Left colon (tissue), 2 donors: ENCODE measurements at places on chromosomes 4 and X.

DNA sequence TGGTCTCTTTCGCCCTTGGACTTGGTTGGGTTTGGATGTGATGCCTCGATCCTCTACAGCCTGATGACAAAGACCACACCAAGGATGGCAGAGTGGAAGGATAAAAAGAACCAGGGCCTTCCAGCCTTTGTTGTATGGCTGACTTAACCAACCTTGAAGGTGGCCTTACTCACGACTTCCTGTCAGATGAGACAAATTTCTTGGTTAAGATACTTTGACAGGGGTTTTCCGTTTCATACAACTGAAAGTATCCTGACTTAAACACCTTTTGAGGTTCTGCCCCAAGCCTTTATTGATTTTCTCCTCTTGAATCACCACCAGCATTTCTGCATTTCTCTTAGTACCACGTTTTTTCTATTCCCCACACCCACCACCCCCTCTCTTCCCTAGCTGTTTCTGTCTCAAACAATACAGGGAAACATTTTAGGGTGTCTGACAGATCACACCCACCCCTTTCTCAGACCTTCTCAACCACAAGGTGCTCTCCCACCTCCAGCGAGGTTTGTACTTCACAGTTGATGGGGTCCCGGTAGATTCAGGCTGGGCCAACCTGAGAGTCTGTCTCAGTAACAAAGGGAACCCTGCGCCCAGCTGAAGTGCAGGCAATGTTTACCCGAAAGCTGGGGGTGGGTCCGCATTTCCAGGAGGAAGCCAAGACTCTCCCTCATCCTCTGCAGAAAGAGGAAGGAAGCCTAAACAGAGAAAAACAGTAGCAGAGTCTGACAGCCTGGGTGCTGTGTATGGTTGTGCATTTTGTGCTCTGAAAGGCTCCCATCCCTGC lies 5.0 kb upstream of the TSPAN5 start:
- no peak for DNase-seq

DNA sequence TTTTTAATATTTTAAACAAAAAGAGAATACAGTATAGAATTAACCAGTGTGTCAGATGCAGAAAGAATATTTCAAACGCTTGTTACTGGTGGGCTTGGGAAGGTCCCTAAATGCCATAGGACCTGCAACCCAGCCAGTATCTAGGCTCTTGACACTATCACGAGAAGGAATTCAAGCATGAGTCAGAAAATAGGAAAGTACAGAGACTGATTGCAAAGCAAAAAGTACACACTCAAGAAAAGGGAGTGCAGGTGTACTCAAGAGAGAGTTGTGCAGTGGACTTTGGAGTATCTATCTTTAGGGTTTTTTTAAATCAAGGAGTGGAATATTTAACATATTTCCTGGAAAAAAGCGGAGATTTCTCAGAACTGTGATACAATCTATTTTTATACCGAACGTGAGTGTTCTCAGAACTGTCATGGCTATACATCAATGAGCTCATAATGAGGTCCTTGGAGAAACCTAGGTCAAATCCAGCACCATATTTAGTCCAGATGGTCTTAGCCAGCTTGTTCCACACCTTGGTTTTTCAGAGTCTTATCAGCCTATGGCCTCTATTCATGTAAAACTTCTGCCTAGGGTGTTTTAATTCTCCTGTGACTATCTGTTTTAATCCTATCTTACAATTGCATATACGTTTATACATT lies 291.8 kb upstream of the FAT4 start:
- no peak for DNase-seq

GRCh38 chrX:110153244-110153643 lies 150.3 kb downstream of the TMEM164 start:
- no peak for DNase-seq

DNA sequence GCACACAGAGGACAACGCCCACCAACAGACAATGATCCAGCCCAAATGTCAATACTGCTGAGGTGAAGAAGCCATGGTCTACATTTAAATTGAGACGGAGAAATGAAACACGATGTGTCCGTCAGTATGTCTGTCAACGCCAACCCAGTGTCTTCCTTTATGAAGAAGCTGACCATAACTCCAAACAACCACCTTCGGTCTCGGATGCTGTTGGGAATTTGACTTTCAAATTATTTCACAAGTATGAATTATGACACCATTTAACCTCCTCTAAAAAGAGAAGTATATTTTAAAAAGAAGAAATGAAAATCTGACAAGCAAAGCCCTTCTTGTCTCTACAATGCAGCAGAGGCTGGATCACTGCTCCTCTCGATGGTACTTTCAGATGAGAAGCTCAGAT lies 123.7 kb upstream of the MAP3K15 start:
- no peak for DNase-seq

- no peak for DNase-seq
These were observed 29.9 kb downstream of the USP53 start for GRCh38 chr4:119242417-119242816.

DNA sequence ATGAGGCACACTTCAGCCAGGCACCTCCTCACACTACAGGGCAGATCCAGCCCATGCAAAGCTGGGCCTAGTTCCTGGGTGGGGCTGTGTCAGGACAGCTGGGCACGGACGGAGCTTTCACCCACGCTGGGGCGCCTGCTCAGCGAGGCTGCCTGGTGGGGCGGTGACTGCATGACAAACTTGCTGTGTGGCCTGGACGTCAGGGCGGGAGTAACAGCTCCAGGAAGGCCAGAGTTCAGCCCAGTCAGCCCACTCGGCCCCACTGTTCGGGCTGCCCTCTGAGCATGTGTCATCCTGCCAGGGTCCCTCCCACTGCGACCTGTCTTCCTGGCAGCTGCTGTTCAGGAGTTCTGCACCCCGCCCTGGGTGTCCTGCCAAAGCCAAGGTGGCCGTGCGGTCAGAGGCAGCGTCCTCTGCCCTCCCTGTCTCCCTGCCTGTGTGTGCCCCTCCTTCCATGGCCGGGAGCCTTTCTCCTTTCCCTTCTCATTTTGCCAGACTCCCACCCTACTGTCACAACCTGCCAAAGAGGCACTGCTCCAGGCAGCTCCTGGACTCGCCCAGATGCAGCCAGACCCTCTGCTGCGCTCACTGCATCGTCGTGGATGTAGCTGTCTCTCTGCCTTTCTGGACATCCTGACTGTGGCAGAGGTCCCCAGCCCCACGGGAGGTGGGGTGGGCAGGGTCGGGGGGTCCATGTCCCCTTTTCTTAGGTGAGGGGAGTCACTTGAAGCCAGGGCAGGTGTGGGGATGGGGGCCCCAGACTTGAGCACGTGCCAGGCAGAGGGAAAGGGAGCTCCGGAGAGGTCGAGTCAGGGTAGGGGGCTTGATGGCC lies 33.0 kb upstream of the KIAA0232 start:
- DNase-seq: peak; percentile 97

DNA sequence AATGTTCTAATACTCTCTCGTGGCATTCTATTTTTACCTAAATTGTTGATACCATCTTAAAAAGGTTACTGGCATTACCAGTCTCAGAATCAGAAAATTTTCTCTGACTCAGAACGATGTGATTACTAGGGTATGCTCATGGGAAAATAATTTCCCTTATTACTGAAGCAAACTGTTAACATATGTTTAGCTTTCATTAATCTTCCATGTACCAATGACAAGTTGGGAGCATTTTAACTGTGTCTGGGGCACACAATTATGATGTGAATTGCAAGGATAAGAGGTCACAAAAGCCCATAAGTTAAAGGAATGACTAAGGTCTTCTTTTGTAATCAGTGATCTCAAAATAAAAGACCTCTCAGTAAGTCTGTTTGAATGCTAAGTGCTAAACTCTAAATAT lies 1254.6 kb downstream of the PCDH18 start:
- DNase-seq: no peak

DNA sequence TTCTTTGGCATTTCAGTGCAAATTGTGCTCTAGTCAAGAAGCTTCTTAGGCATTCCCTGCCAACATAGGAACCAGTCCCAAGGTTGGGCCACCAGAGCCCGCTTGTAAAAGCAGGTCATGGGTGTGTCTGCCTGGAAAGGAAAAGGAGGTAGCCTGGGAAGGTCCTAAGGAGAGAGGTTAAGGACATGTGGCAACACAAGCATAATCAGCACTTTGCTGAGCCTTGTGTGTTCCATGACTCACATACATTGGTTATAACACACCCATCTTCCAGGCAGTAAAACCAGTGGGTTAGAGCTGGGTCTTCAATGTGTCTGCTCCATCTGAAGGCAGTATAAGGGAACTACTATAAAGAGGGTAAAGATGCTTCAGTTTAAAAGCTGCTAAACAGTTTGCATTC lies 165.0 kb downstream of the FHIP1A start:
- peak; percentile 85 for DNase-seq

- DNase-seq: no peak
These were observed 480.4 kb downstream of the TRIML1 start for GRCh38 chr4:188619456-188620149.

GRCh38 chr4:17544831-17545234 lies 29.9 kb downstream of the CLRN2 start:
- no peak for DNase-seq

DNA sequence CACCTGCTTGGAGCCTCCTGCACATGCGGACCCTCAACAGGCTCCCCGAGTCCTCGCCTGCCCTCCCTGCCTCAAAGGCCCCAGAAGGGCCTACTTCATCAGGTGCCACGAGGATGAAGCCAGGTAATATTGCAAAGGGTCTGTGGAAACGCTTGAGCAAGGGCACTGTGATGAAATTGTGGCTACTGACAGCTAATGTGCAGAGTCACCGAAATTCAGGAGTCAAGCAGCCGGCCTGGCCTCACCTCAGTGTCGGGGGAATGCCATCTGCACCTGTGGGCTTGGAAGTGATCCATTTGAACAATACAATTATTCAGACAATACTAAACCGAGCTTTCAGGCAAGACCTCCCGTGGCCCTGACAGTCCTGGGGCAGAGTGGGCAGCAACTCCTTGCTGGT lies 3.1 kb upstream of the FGFR3 start:
- no peak for DNase-seq

DNA sequence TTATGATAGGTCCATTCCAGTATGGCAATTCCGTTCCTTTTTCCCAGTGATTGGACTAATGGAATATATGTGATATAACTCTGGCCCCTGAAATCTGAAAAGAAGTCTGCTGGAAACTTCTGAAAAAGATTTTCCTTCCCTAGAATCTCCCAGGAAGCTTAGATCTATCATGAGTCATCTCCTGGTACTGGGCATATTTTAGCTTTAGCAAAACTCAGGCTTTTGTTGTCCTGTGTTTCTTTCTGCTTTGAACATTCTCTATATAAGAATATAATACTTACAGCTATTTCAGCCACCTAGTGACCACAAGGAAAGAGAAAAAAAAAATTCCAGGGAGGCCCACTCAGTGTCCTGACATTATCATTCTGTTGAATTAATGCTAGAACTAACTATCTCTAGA lies 597.2 kb upstream of the GRIA3 start:
- no peak for DNase-seq

- peak; percentile 45 for DNase-seq
These were observed 755 bp downstream of the ANKRD17 start for GRCh38 chr4:73257651-73258435.

GRCh38 chr4:118839221-118839927 lies 3.4 kb upstream of the SEC24D start:
- no peak for DNase-seq

DNA sequence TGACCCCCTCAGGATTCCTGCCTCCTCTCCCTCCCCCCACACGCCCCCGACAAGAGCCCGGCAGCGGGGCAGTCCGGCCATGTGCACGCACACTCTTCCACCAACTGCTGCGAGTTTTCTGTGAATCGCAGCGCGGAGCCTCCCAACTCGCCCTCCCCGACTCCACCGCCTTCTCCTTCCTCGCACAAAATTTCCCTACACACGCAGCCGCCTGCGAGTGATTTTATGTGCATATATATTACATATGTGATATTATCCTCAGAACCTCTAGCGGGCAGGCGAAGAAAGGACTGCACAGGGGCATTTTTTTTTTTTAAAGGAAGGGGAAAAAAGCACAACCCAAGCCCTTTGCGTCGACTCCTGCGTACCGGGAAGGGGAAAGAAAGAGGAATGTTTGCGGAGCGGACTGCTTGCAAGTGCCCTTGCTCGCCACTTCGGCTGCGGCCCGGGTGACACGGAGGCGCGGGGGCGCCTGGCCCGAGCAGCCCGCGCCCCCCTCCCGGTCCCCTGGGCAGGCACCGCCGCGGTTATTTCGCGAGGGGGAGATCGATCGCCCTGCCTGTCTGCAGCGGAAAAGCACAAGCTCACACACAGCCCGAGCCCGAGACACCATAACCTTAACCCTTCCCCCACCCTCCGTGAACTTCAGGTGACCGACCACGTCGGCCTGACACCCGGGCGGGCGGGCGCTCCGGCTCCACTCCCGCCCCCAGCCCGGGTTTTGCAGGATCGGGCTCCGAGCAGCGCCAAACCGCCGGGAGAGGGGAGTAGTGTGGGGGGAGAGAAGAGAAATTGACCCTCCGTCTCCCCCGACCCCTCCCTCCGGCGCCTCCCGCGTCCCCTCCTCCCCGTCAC lies 2.3 kb downstream of the ZNF827 start:
- peak; percentile 74 for DNase-seq

GRCh38 chr4:18954538-18954937 lies 933.0 kb upstream of the LCORL start:
- no peak for DNase-seq

GRCh38 chr4:2366252-2367192 lies 51.9 kb downstream of the ZFYVE28 start:
- no peak for DNase-seq

GRCh38 chrX:69278031-69278687 lies 112.9 kb upstream of the PJA1 start:
- DNase-seq: no peak

DNA sequence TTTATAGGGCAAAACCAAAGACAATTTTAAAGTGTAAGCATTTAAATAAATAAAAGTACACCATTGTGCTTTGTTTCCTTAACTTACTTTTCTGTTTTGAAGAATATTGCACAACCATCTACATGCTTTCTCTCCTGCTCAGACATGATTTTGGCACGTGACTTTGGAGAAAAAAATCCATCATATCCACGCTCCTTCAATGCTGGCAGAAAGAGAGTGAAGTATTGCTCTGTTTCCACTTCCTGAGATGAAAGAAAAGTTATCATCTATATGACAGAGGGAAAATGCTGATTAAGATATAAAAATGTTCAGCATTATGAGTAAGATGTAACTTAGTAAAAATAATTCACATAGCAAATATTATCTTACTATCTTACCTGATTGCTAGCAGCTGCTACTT lies 77.1 kb downstream of the CNOT6L start:
- DNase-seq: no peak

- DNase-seq: no peak
These were observed 145.4 kb downstream of the CPEB2 start for GRCh38 chr4:15147714-15148113.

GRCh38 chr4:17619416-17620105 lies 5.1 kb downstream of the MED28 start:
- no peak for DNase-seq

DNA sequence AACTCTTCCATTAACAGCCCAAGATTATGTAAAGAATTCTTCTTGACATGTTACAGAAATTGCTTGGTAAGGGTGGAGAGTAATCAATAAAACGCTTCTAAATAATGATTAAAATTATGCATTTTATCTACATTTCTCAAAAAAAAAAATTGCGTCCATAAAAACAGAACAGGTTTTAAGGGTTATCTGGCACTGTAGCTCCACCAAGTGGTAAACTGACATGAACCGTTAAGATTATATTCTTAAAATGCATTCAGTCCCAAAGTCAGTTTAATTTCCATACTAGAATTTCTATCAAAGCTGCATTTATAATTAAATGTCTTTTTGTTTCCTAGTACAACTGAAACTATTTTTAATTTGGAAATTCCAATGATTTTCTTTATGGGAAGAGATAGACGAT lies 214.0 kb upstream of the UGT8 start:
- no peak for DNase-seq

GRCh38 chr4:150140774-150141400 lies 62.6 kb downstream of the DCLK2 start:
- no peak for DNase-seq

GRCh38 chrX:136662104-136662503 lies 14.1 kb downstream of the CD40LG start:
- DNase-seq: no peak

GRCh38 chrX:6041630-6042029 lies 187.0 kb downstream of the NLGN4X start:
- DNase-seq: no peak
